ENCODE measurements at places on chromosomes 16 and 17. TPM values are rescaled to one million over a fixed set of nuclear protein-coding genes. Genes with fewer than 3 reads are reported as not detected.

DNA sequence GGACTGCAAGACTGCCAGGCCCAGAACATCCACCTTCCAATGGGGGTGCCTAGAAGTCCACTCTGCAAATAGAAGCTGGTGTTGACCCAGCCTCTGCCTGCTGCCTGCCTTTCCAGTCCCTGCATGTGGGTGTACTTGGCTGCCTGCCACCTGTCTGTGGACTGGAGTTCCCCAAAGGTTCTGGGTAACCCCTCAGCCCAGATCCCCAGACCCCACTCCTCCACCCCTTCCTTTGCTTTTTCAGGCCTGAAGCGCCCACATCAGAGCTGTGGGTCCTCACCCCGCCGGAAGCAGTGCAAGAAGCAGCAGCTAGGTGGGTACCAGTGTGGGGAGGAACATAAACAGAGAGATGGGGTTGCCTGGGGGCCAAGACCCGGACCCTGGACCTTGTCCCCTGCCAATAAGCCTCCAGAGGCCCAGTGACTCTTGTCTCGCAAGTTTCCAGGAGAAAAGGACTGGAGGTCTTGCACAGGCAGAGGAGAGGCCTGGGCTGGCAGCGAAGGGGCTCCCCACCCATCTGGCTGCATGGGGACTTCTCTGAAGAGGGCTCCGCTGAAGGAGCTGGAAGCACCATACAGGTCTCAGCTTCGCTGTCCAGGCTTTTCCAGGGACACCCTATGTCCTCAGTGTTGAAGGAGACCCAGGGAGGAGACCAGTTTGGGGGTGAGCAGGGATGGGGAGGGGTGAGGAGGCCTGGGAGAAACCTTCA, 34.3 kb downstream of the NLRC5 start:
- H3K27me3 ChIP-seq: no peaks in the 10 kb centered on the region
- no peaks in the 10 kb centered on the region for H3K4me1 ChIP-seq
- no peak overlapping the region for H3K27ac ChIP-seq
- H3K4me3 ChIP-seq: no peak overlapping the region
- H3K36me3 ChIP-seq: no peaks in the 10 kb centered on the region

- peaks cover 5% of the 10 kb centered on the region for H3K36me3 ChIP-seq
- H3K4me1 ChIP-seq: peaks cover 8% of the 10 kb centered on the region
- no peaks in the 10 kb centered on the region for H3K27me3 ChIP-seq
- no peak overlapping the region for H3K27ac ChIP-seq
- no peak overlapping the region for H3K4me3 ChIP-seq
- DNase-seq: no peak
Observed at GRCh38 chr17:15501282-15501681, 33.9 kb upstream of the CDRT4 start.

GRCh38 chr17:68514831-68515635, 2.8 kb downstream of the PRKAR1A start:
- peak overlapping the region; percentile 86 for H3K4me3 ChIP-seq
- H3K27me3 ChIP-seq: no peaks in the 10 kb centered on the region
- DNase-seq: peak; percentile 54
- peaks cover 38% of the 10 kb centered on the region for H3K4me1 ChIP-seq
- peak overlapping the region; percentile 84 for H3K27ac ChIP-seq

GRCh38 chr17:40447806-40448205, 4.6 kb downstream of the IGFBP4 start:
- peaks cover 9% of the 10 kb centered on the region for H3K36me3 ChIP-seq
- no peaks in the 10 kb centered on the region for H3K27me3 ChIP-seq
- peaks cover 31% of the 10 kb centered on the region for H3K4me1 ChIP-seq
- peak overlapping the region; percentile 32 for H3K4me3 ChIP-seq
- H3K27ac ChIP-seq: no peak overlapping the region

DNA sequence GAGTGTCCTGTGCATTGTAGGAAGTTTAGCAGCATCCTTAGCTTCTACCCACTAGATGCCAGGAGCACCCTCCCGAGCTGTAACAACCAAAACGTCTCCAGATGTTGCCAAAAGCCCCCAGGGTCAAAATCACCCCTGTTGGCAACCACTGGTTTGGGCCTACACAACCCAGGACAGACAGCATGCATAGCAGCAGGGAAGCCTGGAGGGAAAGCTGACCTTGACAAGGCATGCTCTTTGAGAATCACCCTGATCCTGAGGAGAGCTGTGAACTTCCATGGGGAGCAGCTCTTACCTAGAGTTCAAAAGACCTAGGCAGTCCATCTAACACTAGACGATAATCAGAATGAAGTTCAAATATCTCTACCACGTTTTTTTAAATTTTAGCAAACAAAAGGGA, 9.2 kb downstream of the SKAP1 start:
- H3K4me3 ChIP-seq: no peak overlapping the region
- DNase-seq: no peak
- 0 out of 2 replicates have a peak, but pooled peaks cover under 1% of the 10 kb centered on the region for H3K27me3 ChIP-seq
- no peaks in the 10 kb centered on the region for H3K36me3 ChIP-seq
- no peak overlapping the region for H3K27ac ChIP-seq

Gene TAT
- not detected for total RNA-seq

Gene DNAJA2
- total RNA-seq: 57.0 TPM
